ENCODE measurements at places on chromosomes 7 and 10.

DNA sequence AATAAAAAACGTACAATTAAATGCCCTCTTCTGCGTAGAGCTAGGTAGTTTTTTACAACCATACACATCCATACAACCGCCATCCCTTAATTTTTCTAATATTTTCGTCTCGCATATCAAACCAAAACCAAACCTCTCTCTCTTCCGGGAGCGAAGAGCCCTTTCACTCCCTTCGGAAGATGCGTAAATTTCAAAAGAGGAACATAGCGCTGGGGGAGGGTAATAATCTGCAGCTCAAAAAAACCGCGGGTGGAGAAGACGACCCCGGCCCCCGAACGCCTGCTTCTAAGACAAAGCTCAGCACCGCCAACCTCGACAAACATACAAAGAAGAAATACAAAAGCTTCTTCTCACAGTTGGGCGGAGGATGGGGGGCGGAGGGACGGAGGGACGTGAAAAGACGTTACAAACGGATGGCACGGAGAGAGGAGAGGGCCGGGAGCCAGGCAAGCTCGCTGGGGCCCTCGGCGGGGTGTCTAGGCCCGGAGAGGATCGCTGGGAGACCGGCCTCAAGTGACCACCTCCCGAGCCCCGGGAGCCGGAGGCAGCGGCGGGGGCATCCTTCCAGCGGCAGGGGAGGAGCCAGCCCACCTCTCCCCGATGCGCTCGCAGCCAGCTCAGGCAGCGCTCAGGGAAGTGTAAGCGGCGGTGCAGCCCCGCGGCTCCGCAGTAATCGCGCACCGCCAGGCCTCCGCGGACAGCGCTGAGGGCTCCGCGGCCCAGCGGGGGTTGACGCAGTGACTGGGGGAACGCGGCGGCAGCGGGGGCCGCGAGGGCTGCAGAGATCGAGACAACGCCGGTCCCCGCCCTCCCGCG, 851 bp downstream of the MKRN1 start:
- peak; percentile 38 for DNase-seq

- DNase-seq, result peak; percentile 61
These were observed 27.7 kb downstream of the SHOC2 start for GRCh38 chr10:110947061-110947595.

- DNase-seq, result no peak
These were observed 3.5 kb upstream of the INHBA start for GRCh38 chr7:41706228-41706930.

- peak; percentile 53 for DNase-seq
These were observed at the start of gene GATA3 for GRCh38 chr10:8054494-8055407. Gene GATA3 (plus strand): TSS chr10:8054688. CDS start chr10:8055656, 968 bp downstream.

Measured in EL (cell line).